CD4-positive, alpha-beta T cell treated with Interleukin-15 for 4 hours (primary cell): ENCODE measurements at places on chromosomes 11 and 22.

DNA sequence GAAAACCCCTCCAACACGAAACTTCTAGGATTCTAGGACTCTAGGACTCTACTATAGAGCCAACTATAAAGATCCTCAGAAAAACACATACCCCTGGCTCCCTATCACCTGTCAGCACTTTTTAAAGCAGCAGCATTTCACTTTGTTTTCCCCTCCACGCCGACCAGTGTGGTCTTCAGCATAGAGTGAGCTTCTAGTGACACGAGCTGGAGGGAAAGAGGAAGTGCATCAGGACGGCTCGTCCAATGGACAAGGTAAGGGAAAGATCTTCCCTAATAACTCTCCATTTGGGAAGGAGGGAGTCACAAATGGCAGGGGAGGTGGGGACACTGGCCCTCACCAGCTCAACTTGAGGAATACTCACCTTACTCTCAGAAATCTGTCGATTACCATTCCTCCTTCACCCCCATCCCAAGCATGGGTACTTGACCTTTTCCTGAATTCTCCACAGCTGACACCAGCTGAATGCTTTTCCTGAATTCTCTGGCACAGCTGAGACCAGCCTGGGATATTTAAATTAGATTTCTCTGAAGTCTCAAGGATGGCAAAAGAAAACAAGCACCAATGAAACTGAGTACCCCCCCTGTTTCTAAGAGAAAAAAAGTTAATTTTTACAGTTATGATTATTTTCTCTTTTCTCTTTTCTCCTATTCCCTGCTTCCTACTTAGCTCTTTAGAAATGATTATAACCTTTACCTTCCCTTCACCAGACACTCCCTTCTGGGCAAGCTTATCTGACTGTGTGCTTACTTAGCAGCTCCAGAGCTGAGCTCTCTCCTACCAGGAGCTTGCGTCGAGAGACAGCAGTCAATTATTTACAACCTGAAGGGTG is 33.3 kb upstream of the NNMT start:
- DNase-seq: peak; percentile 12

DNA sequence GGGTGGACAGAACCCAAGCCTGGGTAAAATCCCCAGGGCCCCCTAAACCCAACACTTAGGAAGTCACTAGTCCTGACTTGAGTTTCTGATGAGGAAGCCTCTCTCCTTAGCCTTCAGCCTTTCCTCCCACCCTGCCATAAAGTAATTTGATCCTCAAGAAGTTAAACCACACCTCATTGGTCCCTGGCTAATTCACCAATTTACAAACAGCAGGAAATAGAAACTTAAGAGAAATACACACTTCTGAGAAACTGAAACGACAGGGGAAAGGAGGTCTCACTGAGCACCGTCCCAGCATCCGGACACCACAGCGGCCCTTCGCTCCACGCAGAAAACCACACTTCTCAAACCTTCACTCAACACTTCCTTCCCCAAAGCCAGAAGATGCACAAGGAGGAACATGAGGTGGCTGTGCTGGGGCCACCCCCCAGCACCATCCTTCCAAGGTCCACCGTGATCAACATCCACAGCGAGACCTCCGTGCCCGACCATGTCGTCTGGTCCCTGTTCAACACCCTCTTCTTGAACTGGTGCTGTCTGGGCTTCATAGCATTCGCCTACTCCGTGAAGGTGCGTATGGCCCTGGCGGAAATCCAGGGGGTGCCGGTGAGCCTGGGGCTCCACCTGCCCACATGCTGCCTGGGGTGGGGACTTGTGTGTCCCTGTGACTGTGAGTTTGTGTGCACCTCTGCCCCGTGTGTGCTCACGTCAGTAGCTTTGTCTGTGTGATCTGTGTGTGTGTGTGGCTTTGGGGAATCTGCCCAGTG is at the start of gene IFITM1:
Gene IFITM1, plus strand, starts transcription at position 254 of the 767 bp plus-strand sequence. Its CDS starts 131 bp downstream, at position 385.
- DNase-seq: peak; percentile 65

GRCh38 chr11:114379394-114380069 is 20.8 kb downstream of the C11orf71 start:
- DNase-seq: no peak

- DNase-seq: peak; percentile 43
These were observed 3.4 kb downstream of the CLPB start for GRCh38 chr11:72430741-72431570.

- DNase-seq: no peak
These were observed 13.5 kb downstream of the TRIM44 start for GRCh38 chr11:35675901-35676610.

- DNase-seq: peak; percentile 34
These were observed 46.2 kb downstream of the IGF2 start for GRCh38 chr11:2092956-2093412.

GRCh38 chr11:1702506-1702905 is 5.5 kb downstream of the KRTAP5-6 start:
- DNase-seq: no peak

DNA sequence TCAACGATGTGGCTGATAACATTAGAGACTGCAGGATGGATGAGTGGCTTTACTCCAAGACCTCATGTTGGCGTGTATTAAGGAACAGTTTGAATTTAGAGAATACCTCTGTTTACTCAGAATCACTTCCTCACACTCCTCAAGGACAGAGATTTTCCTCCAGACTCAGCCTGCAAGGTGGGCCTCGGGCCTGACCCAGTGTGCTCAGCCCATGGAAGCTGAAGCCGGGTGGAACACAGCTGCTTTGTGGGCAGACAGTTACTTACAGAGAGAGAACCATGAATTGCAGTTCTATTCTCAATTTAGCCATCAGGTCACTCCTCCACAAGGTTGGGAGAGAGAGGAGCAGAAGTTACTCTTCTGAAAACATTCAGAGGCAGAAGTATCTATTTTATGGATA is 135.8 kb downstream of the SNX19 start:
- no peak for DNase-seq

DNA sequence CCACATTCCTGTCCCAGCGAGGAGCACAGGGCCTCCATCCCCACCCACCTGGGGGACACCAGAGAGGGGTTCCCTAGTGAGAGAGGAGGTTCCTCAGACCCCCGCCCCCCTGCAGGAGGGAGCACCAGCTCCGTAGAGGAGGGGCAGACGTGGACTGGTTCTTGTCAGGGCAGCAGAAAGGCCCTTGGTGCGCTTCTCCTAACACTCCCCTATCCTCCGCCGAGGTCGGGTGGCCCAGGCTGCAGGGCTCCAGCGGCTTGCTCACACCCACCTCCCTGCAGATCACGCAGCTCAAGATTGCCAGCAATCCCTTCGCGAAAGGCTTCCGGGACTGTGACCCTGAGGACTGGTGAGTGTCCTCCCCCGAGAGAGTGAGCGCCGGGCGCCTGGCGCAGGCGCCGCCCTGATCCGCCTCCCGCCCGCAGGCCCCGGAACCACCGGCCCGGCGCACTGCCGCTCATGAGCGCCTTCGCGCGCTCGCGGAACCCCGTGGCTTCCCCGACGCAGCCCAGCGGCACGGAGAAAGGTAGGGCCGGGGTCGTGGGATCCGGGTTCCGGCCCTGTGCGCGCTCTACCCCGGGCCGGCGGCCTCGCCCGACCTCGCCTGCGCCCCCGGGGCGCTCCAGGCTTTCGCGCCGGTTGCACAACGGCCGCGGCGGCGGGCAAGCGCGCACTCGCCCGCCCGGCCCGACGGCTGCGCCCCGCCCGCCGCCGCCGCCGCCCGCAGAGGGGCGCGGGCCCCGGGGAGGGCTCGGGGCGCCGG is 5.1 kb downstream of the TBX1 start:
- DNase-seq: no peak

DNA sequence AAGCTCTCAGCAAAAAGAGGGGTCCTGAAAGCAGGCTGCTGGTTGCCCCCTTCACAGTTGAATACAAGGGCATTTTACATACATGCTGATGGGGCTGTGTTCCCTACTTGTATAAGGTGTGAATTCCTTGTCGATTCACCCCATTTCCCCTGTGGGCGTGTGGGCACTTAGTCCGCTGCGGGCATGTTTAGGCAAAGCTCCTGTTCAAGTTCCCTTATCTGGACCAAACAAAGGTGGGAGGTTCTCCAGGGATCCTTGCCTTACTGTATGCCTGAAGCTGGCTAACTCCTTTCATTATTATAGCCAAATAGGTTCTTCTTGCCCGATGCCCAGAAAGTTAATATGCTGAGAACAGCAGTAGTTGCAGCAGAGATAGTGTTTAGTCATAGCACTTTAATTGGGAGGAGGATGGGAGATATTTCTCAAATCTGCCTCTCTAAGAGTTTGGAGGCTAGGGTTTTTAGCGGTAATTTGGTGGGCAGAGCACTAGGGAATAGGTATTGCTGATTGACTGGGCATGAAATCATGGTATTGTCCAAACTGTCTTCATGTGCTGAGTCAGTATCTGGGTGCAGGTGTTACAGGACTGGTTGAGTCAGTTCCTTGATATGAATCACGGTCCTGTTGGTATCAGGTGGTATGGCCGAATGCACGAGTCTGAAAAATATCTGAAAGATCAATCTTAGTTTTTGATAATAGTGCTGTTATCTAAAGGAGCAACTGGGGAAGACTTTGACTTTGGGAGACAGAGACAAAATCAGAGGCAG is 32.7 kb downstream of the METTL15 start:
- DNase-seq: no peak

- DNase-seq: no peak
These were observed 54.1 kb downstream of the PDHX start for GRCh38 chr11:34970480-34970879.

DNA sequence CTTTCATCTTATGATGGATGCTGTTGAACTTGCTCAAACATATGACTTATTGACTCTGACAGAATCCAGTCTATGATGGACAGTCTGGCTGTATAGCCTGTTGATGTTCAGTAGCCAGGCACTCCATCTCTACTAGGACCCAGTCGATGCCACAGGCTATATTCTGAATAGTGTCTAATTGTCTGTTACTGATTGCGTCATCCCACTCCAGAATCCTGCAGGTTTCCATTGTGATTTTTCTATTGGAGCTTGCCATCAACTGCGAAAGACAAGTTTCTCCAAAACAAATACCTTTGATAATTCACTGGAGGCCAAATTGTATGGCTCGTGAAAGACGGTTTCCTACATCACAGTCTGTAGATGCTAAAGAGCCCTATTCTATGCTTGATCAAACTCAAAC is 481.7 kb upstream of the CHORDC1 start:
- no peak for DNase-seq

DNA sequence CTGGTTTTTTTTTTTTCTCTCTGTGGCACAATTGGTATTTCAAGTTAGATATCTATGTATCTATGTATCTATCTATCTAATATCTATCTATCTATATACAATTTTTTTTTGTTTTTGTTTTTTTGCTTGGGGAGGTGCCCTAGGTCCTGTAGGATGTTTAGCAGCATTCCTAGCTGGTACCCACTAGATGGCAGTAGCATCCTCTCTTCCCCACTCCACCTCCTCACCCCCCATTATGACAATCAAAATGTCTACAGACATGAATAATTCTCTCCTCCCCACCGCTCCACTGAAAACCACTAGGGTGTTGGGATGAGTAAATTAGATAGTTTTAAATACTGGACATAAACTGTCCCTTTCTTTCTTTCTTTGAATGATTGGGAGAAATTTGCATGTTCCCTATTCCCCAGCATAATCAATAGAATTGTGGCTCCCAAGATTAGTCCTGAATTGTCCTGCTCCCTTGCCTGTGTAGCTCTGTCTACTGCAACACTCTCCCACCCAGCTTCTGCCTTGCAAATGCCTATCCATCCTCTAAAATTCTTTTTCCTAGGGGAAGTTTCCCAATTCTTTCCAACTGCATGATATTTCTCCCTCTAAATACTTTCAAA is 1152.4 kb downstream of the LRRC4C start:
- no peak for DNase-seq

- DNase-seq: no peak
These were observed 20.1 kb downstream of the ZNF74 start for GRCh38 chr22:20414059-20414440.

DNA sequence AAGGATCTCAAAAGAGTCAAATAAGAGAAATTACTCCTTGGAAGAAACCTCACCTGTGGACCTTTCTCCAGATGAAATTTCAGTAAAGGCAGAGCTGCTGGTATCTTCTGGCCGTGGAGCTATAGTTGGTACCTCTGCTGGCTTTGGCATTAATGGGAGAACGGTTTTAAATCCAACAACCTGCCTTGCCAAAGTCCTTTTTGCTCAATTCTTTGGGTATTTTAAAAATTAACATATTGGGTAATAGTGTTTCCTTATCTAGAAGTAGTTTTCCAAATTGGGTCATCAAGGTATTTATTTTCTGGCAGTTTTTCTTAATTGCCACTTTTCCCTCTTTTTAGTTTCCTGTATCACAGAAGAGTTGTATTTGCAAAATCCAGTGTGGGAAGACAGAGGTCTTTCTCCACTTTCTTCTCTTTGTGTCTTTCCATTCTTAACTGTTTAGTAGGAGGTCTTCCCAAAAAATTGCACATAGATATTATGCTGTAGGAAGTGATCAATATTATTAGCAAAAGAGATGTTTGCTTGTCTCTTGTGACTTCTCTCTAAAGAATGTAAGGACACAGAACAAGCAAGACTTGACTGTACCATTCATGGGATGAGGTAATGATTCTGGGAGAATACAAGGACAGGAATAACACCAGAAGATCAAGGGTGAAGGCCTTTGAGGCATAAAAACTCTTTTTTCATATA is at the start of gene SAA4:
Gene SAA4, minus strand, starts transcription at position 139 of the 693 bp plus-strand sequence. CDS start 876 bp downstream, outside the sequence.
- no peak for DNase-seq

GRCh38 chr11:85595285-85595884 is 31.8 kb downstream of the DLG2 start:
- peak; percentile 48 for DNase-seq

- peak; percentile 73 for DNase-seq
These were observed 4.4 kb upstream of the PYGM start for GRCh38 chr11:64764040-64764611.

- DNase-seq: peak; percentile 85
These were observed 46.4 kb downstream of the MORC2 start for GRCh38 chr22:30922151-30922611.

DNA sequence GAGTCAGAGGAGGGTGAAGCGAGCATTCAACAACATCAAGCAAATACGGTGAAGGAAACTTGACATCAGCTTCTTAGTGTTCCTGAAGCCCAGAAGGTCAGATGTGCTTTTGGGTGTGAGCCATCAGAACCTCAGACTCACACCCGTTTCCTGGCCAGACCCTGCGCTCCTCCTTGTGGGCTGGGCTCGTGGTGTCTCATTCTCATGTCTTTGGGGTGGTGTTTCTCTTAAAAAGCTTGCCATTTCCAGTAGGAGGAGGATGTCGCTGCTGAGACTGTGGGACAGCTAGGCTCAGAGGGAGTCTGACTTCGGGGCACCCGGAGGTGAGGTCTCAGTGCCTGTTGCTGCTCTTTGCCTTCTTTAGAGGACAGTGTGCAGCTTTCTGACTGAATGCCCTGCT is 24.2 kb downstream of the PPFIBP2 start:
- peak; percentile 37 for DNase-seq

DNA sequence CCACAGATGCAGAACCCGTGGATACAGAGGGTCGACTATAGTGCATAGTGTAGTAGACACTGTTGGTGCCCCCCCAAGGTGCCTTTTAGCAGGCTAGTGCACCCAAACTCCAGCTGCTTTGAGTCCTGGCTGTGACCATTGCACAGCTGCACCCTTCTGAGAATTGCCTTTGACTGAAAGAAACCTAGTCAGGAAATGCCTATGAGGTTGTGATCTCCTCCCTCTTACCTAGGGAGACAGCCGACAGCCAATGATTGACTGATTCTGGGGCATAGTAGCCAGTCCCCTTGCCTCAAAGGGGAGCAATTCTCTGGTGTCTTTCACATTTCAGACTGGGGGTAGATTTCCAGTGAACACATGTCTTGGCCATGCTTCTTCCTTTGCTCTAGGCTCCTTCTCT is 74.2 kb downstream of the DCDC1 start:
- DNase-seq: no peak

GRCh38 chr22:48827268-48827846 is 1000.3 kb downstream of the BRD1 start:
- DNase-seq: no peak
